Uterine smooth muscle cell (primary cell): ENCODE measurements at places on chromosomes 2 and 18. TPM values are rescaled to one million over a fixed set of nuclear protein-coding genes. Genes with fewer than 3 reads are reported as not detected.

The CFC1 gene
- not detected in 2 replicates for total RNA-seq

The REG3G gene
- total RNA-seq: not detected in 2 replicates

The MOGAT1 gene
- total RNA-seq: not detected in 2 replicates

The CCDC85A gene
- 2.4 and 4.6 TPM in 2 replicates for total RNA-seq

The GCG gene
- total RNA-seq: not detected in 2 replicates
